CD4-positive, alpha-beta T cell (primary cell): ENCODE measurements at places on chromosomes 6 and 20.

DNA sequence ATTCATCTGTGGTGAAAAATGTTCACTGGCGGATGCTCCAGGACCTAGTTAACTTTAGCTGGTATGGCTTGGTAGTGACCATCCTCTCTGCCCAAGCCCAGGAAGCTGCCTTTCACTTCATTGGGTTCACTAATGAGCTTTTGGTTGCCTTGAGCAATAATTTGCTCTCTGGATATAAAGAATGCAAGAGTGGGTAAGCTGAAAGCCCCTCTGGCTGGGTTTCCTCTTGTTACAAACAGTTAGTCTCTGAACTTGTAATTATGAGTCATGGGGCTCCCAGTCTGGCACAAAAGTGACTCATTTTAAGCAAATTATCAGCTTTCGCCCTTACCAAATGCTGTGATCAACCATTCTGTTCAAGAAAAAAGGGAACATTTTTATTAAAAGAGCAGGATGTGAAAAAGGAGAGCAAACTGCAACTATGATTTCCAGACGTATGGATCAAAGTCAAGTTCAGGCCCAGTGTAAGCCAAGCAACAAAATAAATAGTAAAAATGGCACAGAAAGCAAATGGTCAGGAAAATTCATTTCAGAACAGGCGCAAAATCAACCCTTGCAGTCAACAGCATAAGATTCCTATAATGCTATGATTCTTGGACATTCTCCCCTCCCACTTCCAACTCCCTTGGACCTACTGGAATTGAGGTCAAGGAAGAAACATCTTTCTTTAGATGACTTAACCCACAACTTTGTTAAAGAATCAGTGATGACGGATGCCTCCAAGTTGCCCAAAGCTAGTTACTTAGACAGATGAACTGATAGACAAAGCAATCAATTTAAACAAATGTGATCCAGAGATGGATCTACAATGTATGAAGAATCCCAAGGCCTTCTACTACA is 130.0 kb upstream of the KCNK16 start:
- no peak for DNase-seq

GRCh38 chr6:91886183-91886795 is 1299.4 kb upstream of the MAP3K7 start:
- DNase-seq: no peak

DNA sequence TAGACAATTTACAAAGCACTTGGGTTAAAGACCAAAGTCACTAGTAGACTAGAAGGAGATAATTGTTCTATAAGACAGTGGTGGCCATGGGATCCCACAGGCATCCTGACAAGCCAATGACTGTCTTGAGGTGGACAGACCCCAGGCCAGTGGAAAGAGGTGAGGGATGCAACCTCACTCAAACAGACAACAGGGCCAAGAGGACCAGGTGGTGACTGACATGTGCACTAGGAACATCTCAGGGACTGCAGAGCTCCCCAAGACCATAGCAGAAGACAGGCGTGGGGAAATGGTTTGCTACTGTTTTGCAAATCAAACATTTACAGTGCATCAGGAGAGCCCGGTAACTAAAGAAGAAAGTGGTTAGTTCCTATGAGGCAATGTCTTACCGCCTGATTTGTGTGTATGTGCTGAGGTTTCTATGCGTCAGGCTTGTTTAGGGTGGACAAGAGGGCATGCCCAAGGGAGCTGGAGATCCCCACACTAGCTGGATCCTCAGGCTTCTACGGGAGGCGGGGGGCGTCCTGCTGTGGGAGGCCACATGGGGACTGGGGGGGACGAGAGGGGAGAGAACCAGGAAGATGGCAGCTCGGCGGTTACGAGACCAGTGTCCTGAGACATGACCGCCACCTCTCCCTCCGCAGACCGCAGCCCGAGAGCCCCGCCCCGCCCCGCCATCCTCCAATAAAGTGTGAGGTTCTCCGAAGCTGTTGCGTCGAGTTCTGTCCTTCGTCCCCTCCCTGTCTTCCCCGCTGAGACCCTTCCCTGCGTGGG is 623 bp upstream of the MRPS26 start:
- peak; percentile 68 for DNase-seq

DNA sequence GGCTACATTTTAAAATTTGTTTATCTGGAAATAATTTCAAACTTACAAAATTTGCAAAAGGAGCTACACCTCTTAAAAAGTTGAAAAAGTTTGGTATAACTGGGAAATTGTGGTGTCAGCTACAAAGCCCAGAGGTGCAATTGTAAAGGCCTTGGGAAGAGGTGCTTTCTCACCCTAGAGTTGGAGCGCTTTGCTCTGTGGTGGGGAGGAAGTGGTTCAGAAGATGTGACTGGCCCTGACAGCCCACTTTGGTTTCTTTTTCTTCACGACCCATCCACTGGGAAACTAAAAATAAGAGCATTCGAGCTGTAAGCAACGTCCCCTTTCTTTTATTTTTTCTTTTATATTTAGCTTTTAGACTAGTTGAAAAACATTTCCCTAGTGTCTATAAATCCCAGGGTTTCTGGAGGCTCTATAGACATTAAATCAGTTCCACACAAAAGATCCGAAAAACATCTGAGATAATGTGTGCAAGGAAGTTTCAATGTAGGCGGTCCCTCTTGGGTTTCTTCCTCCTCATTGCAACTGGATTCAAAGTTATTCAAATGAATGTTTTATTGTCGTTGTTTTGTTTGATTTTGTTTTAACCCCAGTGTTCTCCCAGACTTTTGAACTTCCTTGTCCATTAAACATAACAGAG is 397.8 kb downstream of the KIF16B start:
- no peak for DNase-seq

DNA sequence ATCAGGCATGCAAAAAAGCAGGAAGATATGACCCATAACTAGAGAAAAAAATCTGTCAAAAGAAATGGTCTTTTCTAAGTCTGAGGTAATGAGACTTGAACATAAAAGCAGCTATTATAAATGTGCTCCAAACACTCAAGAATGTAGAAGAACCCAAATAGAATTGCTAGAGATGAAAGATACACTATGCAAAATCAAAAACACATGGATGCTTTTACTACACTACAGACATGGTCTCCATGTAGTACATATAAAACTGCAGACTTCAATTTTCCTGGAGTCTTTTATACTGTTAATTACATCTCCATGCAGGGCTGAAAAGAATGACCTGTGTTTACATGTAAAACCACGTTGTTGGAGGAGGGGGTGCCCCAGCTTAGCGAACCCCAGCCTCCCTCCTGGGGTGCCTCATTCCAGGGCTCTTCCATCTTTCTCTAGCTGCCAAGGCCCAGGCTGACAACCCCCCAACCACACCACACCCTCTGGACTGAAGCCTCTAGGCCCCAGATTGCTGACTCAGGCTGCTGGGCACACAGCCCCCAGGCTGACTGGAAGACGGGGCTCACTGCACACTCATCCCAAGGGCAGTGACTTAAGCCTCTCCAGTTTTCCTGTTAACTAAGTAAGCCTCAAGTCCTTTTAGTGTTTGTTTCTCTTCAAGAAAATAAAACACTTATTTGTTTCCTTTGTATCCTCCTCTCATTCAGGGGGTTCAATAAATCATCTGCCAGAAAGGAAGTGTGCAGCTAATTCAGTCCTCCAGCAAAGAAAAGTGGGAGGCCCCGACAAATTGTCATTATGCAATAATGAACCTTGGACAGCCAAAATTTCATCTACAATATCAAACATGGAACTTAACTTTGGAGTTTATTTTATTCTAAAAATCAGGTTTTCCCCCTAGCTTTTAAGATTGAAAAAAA is 26.0 kb upstream of the PLAGL1 start:
- DNase-seq: no peak

DNA sequence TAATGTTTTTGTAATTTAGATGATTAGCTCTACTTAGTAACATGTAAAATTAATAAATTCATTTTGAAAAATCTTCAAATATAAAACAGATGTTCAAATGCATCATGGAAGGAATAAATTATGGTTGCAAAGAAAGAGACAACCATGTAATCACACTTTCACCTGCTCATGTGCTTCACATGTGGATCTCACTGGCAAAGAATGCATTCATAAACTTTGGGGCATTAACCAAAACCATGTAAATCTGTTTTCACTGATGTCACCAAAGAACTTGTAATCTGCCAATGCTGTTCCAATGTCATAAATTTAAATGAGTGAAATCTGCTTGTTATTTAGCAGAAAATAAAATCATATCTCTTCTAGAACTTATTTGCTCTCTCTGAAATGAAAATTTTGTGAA is 142.7 kb downstream of the TENT5A start:
- no peak for DNase-seq

DNA sequence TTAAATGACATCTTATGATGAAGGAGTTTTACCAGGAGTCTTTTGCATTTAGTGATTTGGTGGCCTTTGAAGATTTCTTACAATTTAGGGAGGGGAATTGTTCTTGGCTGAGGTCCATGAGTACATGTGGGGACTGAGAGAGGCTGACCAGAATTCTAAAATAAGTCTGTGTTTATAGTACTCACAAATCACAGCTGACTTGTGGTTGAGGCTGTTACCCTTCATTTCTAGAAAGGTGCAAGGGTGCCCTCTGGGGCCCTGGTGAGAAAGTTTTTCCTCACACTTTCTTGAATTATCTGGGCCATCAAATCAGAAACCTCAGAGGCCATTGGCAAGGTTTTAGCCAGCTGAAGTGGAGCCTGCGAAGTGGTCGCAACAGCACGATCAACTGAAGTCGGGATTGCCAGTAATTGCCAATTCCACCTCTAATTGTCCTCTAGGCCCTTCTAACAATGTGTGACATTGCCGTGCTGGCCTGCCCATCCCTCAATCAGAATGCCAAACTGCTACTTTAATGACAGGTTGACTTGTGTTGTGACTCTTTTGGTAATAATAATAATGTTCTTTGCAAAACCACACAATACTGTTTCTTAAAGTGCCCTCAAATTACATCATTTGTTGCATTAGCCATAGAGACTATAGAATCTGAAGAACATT is 221.6 kb downstream of the OGFRL1 start:
- DNase-seq: no peak

GRCh38 chr6:150220634-150221551 is 78.0 kb downstream of the PPP1R14C start:
- DNase-seq: no peak

DNA sequence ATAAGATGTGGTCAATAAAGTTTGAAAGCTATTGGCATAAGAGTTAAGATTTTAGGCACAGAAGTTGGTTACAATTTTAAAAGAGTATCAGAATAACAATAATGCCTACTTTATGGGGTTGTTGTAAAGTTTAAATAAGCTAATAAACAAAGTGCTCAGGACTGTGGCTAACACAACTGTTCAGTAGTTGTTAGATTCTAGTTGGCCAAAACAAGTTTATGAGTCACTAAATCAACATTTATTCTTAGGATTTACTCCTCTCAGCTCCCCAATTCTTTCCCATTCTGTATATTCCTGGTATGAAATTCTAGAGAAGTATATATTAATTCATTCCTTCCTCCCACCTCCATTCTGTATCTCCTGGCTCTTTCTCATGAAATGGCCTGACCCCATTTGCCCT is 14.5 kb downstream of the RMND1 start:
- no peak for DNase-seq

- DNase-seq: no peak
Measured at GRCh38 chr20:11797156-11797555, 120.5 kb upstream of the BTBD3 start.

DNA sequence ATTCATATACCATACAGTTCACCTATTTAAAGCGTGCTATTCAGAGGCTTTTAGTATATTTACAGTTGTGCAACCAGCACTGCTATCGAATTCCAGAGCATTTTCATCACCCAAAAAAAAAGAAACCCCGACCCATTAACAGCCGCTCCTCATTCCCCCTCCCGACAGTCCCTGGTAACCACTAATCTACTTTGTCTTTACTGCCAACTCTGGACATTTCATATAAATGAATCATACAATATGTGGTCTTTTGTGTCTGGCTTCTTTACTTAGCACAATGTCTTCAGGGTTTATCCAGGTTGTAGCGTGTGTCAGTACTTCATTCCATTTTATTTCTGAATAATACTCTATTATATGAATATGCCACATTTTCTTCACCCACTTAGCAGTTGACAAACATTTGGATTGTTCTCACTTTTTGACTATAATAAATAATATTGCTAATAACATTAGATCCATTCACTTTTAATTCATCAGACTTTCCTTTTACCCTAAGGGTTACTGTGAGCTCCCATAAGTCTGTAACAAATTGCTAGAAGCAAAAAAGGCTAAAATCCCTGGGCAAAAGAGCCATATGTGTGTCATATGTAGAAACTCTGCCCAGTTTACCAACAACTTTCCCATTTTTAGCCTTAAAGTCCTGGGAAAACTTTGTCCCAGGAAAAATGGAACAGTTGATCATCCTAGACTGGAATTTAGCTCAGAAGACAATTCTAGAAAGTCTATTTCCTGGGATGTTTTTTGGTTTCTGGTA is 23.2 kb upstream of the ROS1 start:
- no peak for DNase-seq

GRCh38 chr20:62426699-62427131 is 624 bp downstream of the RBBP8NL start:
- DNase-seq: no peak

- DNase-seq: no peak
Measured at GRCh38 chr20:49561256-49561655, 6.7 kb downstream of the PTGIS start.

DNA sequence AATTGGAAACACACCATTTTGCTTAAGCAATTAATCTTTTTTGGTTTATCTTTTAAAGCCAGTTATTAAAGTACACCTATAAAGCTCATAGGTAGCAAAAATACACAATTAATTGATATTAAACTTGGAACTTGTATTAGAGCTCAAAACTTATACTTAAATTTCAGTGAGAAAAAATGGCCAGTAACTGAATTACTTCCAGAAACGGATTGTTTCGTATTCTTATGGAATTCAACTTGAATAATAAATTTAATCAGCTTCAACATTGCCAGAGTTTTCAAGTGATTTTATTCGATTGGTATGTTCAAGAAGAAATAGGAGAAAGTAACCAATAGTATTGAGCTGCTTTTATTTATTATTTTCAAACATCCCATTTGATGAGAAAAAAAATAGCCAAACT is 112.7 kb upstream of the PDE10A start:
- DNase-seq: no peak

DNA sequence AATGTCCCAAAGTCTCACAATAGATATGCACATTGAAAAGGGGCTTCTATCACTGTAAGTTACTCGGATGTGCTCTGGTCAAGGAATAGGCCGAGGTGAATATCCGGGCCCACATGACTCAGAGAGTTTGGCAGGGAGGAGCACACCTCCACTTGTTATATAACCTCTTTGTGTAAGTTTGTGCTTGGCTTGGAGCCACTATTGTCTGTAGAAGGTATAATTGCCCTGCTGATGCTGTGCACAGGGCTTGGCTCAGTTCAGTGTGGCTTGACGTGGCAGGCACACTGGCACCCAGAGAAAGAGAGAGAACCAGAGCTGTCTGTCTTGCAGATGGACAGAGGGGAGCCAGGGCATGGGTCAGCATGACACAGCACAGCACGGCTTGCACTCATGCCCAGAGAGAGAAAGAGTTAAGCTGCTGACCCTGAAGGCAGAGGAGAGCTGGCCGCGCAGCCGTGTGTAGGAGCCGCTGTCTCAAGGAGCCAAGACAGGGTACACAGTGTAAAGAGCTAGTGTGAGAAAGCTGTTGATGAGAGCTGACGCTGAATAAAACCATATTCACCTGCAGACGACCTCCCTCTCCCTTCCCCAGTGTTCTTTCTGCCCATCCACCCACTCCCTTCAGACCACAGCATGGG is 482.5 kb downstream of the C6orf118 start:
- no peak for DNase-seq
